HFF-Myc (cell line): ENCODE measurements at places on chromosomes 5 and 9.

DNA sequence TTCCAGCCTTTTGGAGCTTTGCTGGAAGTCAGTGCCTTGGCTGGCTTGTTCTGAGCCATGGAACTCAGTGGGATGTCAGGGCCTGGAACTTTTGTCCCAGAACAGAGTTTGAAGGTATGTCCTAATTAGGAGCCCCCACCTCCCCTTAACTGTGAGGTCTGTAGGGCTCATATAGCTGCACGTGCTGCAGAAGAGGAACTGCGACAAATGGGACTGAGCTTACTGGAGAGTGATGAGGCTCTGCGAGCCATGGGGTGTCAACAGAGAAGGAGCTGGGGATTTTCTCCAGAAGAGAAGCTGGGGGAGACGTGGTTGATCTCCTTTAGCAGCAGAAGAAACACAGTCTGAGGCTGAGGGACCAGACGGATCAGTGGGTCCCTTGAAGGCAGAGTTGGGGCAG lies 10.9 kb downstream of the TMEM8B start:
- DNase-seq: no peak

- DNase-seq: no peak
Measured at GRCh38 chr5:148791696-148792095, 34.7 kb upstream of the ADRB2 start.

GRCh38 chr5:127369796-127370195 lies 79.2 kb downstream of the MEGF10 start:
- no peak for DNase-seq

GRCh38 chr9:135606885-135607259 lies 32.5 kb downstream of the GLT6D1 start:
- no peak for DNase-seq

GRCh38 chr5:10250806-10251276 lies 761 bp downstream of the CCT5 start:
- DNase-seq: no peak
